ENCODE measurements at places on chromosomes 7 and 10.

DNA sequence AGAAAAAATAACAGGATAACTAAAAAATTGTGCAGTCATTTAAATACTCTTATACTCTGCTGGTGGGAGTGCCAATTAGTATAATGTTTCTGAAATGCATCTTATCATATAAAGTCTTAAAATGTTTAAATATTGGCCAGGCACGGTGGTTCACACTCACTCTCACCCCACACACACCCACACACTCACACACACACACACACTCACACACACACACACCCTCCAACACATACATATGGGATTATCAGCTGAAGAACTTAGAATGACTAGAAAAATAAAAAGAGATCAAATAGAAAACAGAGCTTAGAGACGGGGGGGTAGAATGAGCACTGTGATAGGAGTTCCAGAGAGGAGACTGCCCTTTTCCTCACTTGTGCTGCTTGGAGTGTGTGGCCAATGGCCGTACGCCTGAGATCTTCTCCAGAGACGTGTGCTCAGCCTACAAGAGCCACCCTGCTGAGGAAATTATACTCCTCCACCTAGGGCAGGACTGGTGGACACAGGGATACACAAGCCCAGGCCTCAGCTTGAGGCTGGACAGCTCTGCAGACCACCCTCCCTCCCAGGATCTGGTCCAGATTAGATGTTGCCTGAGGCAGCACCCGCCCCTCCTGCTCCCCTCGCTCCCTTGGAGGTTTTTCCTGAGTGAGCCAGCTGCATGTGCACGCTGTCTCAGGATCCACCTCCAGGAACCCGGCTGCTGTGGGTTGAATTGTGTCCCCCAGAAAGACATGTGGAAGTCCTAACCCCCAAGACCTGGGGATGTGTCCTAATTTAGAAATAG, 26.5 kb upstream of the PRKAG2 start:
- no peak for DNase-seq

GRCh38 chr7:141483044-141483443, 68.2 kb upstream of the AGK start:
- DNase-seq: no peak

- DNase-seq: no peak
Observed at GRCh38 chr10:132064771-132065437, 842 bp upstream of the JAKMIP3 start.

GRCh38 chr10:100519311-100520051, at the start of gene SEC31B:
Gene SEC31B, minus strand, starts transcription at chr10:100519861. Its CDS starts 2,909 bp downstream, at chr10:100516952.
- no peak for DNase-seq

DNA sequence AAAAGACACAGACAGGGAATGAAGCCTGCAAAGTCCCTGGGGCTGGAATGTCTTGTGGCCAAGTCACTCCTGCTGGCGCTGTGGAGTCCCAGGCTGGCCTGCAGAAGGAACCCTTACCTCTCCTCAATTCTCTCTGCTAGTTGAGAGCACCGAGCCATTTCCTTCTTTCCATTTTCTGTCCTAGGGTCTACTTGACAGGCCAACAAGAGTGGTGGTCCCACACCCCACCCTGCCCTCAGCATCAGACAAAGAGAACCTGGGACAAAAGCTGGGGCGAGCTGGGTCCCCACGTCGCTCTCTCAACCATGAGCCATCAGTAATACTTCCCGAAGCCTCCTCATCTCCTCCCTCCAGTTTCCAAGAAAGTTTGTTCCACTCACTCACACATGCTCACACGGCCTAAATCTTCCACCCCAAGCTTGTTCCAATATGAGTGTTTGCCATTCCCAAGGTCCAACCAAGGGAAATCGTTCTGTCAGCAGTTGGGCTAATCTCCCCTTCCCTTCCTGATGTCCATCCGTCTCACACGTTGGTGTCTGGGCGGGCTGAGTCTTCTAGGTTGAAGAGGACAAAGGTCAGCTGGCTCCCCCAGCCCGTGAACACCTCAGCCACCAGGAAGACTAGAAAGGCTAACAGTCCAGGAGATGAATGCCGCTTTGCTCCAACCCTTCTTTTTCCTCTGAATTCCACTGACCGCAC, 44.3 kb downstream of the CLEC2L start:
- DNase-seq: no peak

- DNase-seq: no peak
Observed at GRCh38 chr10:117609095-117609795, 66.7 kb downstream of the EMX2 start.

DNA sequence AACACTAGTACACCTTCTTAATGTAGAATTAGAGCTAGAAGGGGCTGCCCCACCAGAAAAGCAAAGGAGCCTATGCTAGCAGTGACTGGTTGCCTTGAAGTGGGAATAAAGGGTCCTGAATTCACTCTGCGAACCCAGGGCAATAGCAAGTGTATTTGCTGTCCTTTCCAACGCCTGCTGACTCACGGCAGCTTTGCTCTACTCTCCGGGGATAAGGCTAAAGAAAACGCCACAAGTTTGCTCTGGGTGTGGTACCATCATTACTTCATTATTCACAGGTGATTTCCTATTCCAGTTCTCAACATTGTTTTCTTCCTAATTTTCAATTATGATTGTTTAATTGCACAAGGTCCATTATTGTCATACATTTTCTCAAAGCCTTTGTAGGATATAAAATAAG, 220.5 kb upstream of the AOAH start:
- DNase-seq: no peak

DNA sequence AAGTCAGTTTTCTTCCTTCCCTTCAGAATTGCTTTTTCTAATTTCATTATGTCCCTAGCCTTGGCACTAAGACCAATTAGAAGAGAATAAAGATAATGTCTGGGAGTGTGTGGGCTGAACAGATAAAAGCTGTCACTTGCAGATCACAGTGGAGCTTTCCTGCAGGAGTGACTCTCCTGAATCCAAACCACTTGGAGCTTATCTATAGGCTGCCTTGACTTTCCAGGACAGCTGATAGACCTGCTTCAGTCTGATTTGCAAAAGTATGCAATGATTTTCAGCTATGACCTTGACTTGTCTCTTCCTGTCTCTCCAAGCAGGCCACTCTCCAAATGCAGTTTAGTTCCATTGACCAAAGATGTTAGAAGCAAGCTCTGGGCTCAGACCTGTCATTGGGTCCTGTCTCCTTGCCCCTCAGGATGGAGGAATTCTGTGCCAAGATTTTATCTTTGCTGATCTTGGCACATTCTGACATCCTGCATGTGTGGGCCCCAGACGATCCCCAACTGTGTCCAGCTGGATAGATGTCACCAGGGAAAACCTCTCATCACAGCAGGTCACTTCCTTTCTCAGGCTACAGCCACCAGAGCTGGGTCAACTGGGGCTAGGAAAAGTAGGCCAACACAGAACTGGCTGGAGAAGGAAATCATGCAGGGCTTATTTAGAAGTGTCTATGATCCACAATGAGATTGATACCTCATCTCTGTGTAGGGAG, 120.9 kb upstream of the ZNF438 start:
- no peak for DNase-seq

DNA sequence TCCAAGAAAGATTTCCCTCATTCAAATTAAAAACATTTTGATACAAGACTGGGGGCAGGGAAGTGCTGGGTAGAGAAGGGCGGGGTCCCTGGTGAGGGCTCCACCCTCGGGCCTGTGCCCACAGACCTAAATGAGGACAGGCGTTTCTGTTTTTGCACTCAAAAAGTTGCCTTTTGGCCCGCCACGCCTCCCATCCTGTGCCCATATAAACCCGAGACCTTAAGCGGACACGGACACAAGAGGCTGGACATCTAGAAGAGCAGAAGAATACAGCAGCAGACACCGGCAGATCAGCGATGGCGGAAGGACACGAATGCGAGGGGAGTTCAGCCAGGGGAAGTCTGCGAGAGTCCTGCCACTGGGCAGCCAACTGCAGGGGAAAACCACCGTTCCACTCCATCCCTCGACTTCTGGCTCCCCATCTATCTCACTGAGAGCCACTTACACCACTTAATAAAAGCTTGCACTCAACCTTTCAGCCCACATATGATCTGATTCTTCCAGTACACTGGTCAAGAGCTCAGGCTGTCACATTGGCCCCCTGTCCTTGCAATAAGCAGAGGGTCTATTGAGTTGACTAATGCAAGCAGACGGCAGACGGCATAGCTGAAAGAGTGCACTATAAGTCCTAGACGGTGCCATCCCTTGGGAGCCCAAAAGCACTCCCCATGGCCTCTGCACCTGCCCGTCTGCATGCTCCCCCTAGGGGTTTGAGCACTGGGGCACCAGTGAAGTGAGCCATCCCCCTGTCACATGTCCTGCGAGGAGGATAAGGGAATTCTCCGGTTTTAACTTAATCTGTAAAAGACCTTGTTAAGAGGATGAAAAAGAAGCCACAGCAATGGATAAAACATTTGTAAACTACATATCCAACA, 181.8 kb upstream of the PRSS1 start:
- DNase-seq: no peak

DNA sequence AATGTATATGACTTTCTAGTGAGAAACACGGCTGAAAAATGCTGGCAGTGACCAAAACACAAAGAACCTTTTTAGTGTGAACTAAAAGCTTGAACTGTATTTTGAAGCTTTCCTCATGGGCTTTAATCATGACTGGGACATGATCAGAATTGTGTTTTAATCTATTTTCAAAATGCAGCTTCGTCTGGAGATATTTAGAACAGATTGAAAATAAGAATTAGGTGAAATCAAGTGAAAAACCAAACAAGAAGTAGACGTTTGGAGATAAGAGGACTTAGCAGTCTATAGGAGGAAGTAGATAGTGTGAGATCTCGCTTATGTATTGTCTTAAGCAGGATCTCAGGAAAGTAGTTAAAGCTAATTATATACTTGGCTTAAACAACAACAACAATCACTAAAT, 865.4 kb upstream of the MBL2 start:
- DNase-seq: no peak

DNA sequence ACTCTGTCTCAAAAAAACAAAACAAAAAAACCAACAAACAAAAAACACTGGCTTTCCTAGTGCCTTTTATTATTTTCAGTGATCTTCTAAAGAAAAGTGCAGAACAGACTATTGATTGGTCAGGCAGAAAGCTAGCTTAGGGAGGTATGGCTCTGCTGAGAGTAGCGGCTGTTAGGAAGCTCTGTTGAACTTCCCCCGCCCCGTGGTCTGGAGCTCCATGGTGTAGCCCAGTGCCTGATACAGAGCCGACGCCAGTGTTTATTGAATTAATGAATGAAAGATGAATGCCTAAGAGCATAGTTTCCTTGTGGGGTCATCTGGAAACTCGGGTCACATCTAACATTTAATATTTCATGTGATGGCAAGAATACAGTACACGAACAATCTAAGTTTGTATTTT, 90.5 kb upstream of the ARMC3 start:
- DNase-seq: no peak

GRCh38 chr10:5622186-5622960, 44.0 kb downstream of the ASB13 start:
- no peak for DNase-seq

- DNase-seq: no peak
Observed at GRCh38 chr7:46054272-46054671, 133.2 kb upstream of the IGFBP3 start.

DNA sequence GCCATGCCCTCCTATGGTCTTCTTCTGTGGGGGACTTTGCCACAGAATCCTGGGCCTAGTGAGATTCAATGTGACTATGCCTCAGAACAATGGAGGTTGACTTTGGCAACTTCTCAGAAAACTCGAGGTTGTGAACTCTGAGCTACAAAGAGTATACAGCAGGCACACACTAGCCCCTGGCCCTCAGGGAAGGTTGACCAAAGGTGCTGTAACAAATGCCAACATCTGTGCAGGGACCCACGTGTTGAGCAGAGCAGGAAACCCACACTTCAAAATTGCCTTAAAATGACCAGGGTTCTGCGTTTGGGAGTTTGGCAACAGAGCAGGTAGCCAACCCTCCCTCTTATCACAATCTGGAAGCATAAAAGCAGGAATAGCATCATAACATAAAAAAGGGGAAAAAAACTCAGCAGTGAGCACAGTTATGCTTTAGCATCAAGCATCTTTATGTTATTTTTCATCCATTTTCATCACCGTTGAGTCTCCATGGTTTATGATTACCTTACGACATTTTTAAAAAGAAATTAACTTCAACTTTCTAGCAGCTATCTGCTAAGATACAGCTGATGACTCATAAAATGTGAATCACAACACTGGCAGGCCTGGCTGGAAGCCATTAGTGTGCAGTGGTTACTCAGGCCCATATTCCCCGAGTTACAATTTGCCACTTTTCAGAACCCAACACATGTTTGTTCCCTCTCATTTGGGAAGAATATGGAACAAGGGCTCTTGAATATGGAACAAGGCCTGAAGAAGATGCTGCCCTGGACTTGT, 11.1 kb downstream of the PRLHR start:
- no peak for DNase-seq

GRCh38 chr10:598415-599170, 90.9 kb downstream of the DIP2C start:
- no peak for DNase-seq

GRCh38 chr7:101720324-101720723, 91.2 kb upstream of the MYL10 start:
- DNase-seq: no peak

- no peak for DNase-seq
Observed at GRCh38 chr7:138208864-138209263, 132.6 kb downstream of the AKR1D1 start.

DNA sequence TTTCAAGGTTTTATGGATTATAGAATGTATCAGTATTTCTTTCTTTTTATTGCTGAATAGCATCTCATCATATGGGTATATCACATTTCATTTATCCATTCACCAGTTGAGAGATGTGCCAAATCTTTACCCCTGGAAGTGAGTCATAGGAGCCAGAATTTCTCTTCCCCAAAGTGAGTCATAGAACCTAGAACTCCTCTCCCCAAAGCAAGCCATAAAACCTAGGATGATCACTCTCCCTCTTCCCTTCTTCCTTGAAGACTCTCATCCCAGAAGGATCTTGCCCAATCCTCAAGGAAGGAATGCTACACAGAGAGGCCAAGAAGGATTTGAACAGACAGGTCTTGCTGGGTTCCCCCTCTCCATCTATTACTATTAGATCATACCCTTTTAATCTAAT, 199.9 kb downstream of the EVX1 start:
- no peak for DNase-seq

GRCh38 chr7:142519079-142520078, 229.9 kb upstream of the PRSS1 start:
- DNase-seq: no peak

- DNase-seq: no peak
Observed at GRCh38 chr7:106423821-106424475, 139.2 kb upstream of the NAMPT start.

DNA sequence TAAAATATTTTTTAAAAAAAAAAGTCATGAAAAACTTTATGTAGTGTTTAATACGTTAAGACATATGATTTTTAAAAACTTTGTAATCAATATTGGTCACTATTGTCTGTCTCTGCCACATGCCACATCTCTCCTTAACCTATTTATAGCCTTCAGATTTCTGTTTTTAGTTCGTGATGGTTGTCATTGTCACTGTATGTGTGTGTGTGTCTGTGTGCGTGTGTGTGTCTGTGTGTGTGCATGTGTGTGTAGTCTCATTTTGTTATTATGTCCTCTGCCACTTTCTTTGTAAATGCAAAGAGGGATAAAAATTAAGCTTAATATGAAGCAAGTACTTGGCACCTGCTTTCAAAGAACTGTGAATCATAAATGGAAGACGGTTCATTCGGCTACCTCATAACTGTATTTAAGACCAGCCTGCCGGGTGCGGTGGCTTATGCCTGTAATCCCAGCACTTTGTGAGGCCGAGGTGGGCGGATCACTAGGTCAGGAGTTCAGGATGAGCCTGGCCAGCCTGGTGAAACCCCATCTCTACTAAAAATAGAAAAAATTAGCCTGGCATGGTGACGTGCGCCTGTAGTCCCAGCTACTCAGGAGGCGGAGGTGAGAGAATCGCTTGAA, 354.0 kb downstream of the ARL4A start:
- DNase-seq: no peak

GRCh38 chr10:104274762-104275721, 6.1 kb downstream of the GSTO2 start:
- peak; percentile 62 for DNase-seq

GRCh38 chr10:132223156-132223590, 36.4 kb downstream of the DPYSL4 start:
- DNase-seq: peak; percentile 80

Measured in K562 (cell line).